ENCODE measurements at places on chromosomes 4 and X.

DNA sequence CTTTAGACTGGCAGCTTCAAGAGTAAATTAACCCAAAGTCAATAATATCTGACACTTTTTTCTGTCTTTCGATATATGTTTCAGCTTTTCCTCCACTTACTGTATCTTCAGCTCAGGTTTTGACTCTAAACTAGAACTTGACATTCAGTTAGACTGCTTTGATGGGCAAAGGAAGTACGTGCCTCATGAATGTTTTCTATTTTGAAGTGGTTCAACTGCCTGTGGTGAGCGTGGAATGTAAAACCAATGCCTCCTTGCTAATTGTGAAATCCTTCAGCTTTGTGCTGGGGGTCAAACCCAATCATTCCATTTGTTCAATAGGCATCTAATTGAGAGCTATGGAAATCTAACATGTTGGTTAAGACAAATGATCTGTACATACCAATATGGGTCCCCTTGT, 857.0 kb upstream of the HTR2C start:
- DNase-seq, result no peak

GRCh38 chr4:69060651-69061308, 35.5 kb upstream of the UGT2B7 start:
- DNase-seq, result no peak

GRCh38 chr4:75058486-75058885, 125.6 kb downstream of the PARM1 start:
- DNase-seq, result no peak

GRCh38 chr4:2363056-2363721, 55.3 kb downstream of the ZFYVE28 start:
- DNase-seq, result no peak

DNA sequence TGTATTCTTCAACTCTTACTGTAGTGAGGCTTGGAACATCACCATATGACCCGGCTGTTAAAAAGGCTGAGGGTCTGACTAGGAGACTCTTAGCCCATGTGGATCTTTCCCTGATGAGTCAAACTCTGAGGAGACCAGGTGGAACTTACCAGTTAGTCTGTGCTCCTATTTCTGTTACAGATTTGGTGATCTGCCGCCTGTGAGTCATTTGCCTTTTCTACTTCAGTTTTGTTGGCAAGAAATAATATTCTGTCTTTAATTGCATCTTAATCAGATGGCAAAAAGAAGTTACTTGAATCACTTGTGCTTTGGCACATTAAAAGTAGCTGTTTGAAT, 48.4 kb downstream of the MTM1 start:
- DNase-seq, result no peak

- DNase-seq, result no peak
Measured at GRCh38 chrX:76279007-76279406, 106.1 kb downstream of the PBDC1 start.

GRCh38 chr4:182083671-182084410, 159.4 kb upstream of the TENM3 start:
- no peak for DNase-seq

GRCh38 chr4:143347484-143348111, 10.9 kb downstream of the GAB1 start:
- no peak for DNase-seq

GRCh38 chr4:59994118-59994517, 1206.0 kb upstream of the ADGRL3 start:
- DNase-seq, result no peak

- no peak for DNase-seq
Measured at GRCh38 chr4:164892018-164892417, 15.0 kb downstream of the APELA start.

DNA sequence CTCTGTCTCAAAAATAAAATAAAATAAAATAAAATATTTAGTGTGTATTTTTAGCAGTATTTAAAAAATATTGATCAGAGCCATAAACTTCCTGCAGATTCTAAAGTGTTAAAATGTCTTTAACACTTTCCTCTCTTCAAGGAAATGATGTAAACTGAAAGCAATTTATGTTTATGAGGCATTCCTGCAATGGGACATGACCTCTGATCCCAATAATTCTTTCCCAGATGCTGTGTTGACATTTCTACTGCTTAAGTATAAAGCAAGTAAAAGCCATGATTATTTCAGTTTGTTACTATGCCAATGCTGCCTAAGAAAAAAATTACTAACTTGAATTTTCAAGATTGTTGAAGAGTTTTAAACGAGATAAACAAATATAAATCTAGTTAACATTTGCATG, 29.0 kb downstream of the COQ2 start:
- no peak for DNase-seq

- no peak for DNase-seq
Measured at GRCh38 chr4:30865691-30866090, 145.5 kb downstream of the PCDH7 start.

DNA sequence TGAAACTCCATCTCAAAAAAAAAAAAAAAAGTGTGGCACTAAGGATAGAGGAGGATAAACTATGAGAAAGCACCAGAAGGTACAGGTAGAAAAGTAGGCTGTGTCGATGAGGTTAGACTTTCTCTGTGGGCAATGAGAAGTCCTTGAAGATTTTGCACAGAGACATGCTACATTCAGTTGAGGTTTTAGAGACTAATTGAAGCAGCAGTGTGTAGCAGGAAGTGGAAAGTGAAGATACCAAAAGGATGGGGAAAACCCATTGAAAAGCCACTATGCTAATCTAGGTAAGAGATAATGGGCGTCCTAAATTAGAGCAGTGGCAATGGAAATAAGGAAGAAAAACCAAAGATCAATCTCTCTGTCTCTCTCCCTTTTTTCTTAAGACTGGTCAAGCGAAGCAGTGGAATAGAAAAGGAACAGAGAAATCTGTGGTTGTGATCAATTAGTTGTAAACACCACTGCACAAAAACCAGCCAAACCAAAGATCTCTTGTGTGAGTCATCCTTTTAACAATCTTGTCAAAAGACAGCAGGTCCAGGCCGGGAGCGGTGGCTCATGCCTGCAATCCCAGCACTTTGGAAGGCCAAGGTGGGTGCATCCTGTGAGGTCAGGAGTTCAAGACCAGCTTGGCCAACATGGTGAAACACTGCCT, 3.5 kb downstream of the SPINK2 start:
- no peak for DNase-seq

DNA sequence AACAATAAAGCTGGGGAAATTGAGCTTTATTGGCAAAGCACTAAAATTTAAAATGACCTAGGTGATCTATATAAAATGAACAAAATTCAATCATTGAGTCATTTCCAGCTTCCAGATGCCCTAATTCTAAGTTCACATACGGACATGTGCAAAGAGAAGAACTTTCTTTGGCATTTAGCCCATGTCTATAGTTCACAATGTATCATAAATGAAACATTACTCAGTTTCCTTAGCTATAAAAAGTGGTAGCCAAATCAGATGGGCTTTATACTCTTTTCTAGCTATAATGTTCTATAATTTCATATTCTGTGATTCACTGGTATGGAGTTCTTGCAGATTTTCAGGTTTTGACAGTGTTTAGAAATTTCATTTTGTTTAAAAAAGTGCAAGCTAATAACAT, 327.4 kb downstream of the KCTD8 start:
- DNase-seq, result no peak

- DNase-seq, result no peak
Measured at GRCh38 chrX:12987900-12988594, 13.1 kb downstream of the TMSB4X start.

DNA sequence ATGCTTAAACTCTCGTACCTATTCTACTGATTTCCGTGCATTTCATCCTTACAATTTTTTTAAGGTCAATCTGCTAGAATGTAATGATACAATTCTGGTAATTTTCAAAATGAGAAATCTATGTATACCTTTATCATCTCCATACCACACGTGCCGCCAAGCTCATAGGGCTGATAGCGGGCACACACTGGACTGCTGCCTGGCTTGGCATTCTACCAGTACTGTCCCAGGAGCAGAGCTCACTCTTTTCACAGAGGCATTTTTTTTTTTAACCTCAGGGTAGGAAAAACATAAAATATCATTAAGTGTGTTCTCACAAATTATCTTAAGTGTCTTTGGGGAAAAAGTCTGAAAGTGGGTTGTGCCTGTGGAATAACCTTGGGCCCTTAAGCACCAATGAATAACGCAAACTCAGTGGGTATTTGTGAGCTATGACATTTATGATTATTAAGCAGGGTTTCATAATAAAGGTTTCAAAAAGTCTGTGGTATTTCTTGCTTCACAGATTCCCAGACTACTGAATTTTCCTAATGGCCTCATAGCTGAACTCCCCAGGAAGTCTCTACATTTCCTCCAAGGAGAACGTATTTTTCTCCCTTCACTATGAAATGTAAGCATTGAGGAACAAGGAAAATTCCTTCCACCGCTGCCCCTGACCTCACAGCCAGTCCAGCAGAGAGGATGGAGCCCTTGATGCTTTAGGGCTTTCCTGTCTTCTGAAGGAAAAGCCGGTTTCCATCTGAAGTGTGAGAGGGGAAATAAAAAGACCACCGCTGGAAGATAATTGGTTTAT, 125.2 kb downstream of the ELOVL6 start:
- DNase-seq, result no peak

GRCh38 chr4:90318193-90318592, 191.0 kb downstream of the CCSER1 start:
- DNase-seq, result no peak

GRCh38 chr4:152258391-152258790, 277.5 kb downstream of the FBXW7 start:
- no peak for DNase-seq

DNA sequence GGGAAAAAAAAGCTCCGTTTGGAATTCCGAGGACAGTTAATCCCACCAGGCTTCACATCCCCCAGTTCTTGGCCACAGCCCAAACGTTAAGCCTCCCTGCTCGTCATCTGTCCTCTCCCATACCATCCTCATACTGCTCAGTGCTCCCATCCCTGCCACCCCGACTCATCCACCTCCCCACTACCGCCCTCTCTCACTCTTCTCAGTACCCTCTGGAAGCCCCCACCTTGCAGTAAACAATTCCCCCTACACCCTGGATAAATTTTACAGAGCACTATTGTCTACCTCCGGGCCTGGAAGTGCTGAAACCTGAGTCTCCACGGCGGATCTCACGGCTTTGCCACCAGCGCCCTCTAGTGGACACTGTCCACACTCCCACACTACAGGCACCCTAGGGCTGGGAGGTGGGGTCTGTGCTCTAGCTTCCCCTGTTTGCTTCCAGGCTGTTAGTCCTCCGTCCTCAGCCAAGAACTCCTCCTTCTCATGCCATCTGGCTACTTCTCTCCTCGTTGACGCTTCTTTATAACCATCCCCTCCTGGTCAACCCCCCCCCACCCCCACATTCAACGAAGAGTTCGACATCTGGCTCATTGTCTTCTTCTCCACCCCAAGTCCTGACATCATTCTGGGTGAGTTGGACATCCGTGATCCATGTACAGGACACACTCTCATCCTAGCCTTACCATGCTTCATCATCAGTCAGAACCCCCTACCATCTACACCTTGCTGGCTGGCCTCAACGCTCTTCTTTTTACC, 54.5 kb downstream of the RTL9 start:
- DNase-seq, result no peak

GRCh38 chr4:66123831-66124413, 453.6 kb upstream of the EPHA5 start:
- DNase-seq, result no peak

DNA sequence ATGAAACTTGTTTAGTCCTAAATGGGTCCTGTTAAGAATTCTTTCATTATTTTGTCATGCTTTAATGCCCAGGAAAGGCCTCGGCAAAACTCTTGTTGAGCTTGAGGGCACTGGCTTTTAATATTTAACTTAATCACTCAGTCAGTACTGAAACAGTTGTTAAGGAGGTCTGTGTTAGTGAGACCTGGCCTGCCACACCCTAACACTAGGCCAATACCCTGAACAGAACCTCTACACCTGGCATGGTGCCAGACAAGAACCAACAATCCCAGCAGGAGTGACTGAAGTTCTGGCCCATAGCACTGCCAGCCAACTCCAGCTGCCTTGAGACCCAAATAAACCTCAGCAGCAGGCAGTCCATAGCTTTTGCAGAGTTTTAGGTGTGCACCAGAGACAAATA, 85.7 kb upstream of the ITM2A start:
- no peak for DNase-seq

GRCh38 chr4:8698341-8699062, 105.9 kb downstream of the CPZ start:
- DNase-seq, result no peak

GRCh38 chr4:87910795-87911194, 64.7 kb upstream of the SPP1 start:
- no peak for DNase-seq

- no peak for DNase-seq
Measured at GRCh38 chrX:136200466-136200865, 50.7 kb downstream of the MAP7D3 start.

- DNase-seq, result no peak
Measured at GRCh38 chrX:20181598-20182329, 40.1 kb upstream of the EIF1AX start.
